Activated CD8-positive, alpha-beta T cell treated with anti-CD3 and anti-CD28 coated beads for 36 hours (primary cell): ENCODE measurements at places on chromosomes 2 and 18. TPM values are rescaled to one million over a fixed set of nuclear protein-coding genes. Genes with fewer than 3 reads are reported as not detected.

Gene NETO1
- not detected for total RNA-seq

Gene ADCYAP1
- not detected for total RNA-seq

DNA sequence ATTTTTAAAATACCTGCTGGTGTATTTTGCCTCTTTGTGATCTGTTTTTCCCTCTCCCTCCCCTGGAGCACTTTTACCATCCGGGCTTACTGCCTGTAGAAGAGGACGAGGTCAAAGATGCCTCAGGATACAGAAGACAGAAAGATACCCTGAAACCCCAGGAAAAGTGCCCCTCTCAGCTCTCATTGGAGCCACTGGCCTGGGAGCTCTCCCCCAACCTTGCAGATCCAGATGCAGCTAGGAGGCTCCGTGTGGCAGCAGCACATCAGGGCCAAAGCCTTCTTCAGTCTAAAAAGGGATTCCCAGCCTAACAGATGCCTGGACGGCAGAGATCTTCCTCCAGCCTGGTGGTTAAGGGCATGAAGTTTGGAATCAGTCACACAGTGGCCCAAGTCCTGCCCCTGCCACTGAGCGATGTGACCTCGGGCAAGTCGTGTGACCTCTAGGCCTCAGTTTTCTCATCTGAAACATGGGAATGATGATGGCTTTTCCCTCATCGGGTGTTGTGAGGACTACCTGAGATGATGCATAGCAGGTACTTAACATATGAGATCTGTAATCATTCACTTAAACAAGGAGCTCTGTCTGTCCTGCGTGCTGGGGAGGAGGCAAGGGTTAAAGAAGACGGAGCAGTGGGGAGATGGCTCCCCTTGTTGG, 239.4 kb downstream of the DYSF start:
- H3K27ac ChIP-seq, result no peak overlapping the region
- no peaks in the 10 kb centered on the region for H3K36me3 ChIP-seq
- H3K4me3 ChIP-seq, result no peak overlapping the region

DNA sequence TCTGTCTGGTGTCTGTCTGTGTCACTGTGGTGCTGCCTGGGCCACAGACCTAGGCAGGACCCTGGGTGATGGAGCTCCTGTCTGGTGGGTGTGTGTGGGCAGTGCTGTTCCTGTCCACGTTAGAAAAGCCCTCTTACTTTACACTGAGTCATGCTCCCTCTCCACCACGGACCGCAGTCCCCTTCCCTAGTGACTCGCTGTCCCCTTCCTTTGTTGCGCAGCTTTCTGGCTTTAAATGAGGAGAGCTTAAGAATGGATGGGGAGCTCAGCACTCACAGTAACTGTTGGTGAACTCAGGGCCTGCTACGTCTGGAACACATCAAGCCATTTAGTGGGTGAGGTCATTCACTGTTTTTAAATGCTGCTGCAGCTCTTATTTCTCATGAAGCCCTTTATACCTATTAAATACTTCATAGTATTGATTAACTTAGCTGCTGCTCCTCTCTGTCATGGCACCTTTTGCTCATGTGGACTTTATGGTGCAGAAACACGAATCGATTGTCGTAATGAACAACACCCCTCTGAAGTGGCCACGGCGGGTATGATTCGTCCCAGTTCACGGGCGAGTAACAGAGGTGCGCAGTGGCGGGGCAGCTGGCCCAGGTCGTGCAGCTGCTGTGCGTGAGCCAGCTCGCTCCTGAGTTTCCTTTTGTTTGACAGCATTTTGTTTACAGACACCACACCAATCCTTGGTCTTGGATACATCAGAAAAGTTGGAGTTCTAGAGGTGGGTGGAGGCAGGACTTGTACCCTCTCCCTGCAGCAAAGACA, 100.4 kb downstream of the LDLRAD4 start:
- H3K36me3 ChIP-seq, result peaks cover 22% of the 10 kb centered on the region
- H3K4me3 ChIP-seq, result no peak overlapping the region
- DNase-seq, result peak; percentile 44
- no peak overlapping the region for H3K27ac ChIP-seq

Gene FBXO48
- 1.3 TPM for total RNA-seq

GRCh38 chr2:50103442-50103841, 928.5 kb downstream of the NRXN1 start:
- no peak overlapping the region for H3K27ac ChIP-seq
- H3K4me1 ChIP-seq, result no peaks in the 10 kb centered on the region
- H3K4me3 ChIP-seq, result no peak overlapping the region
- H3K27me3 ChIP-seq, result no peaks in the 10 kb centered on the region
- DNase-seq, result no peak
- H3K36me3 ChIP-seq, result no peaks in the 10 kb centered on the region

Gene AQP4
- not detected for total RNA-seq

- peaks cover 57% of the 10 kb centered on the region for H3K36me3 ChIP-seq
- DNase-seq, result peak; percentile 39
- H3K4me3 ChIP-seq, result no peak overlapping the region
- peak overlapping the region; percentile 55 for H3K27ac ChIP-seq
- peaks cover 25% of the 10 kb centered on the region for H3K4me1 ChIP-seq
- H3K27me3 ChIP-seq, result no peaks in the 10 kb centered on the region
These were observed 26.7 kb downstream of the POLR1A start for GRCh38 chr2:86078774-86079545.

DNA sequence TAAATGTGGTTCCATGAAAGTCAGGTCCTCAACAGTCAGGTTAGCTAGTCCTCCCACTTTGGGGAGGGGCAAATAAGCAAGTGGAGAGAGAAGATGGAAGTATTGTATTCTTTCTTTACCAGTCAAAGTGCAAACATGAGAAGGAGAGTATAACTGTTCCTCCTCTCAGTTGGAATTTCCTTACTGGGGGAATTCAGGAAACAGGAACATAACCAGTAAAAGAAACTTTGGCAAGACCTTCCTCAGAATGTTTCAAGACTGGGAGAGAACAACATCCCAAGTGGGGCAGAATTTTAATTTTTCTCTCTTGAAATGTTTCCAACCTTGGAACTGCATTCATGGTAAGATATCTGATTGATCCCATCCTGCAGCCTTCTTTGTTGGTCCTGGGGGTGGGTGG, 552.4 kb upstream of the TNP1 start:
- no peaks in the 10 kb centered on the region for H3K4me1 ChIP-seq
- no peak overlapping the region for H3K4me3 ChIP-seq
- no peaks in the 10 kb centered on the region for H3K27me3 ChIP-seq
- DNase-seq, result no peak

Gene RUFY4
- 0.88 TPM for total RNA-seq
